ENCODE measurements at places on chromosomes 4 and X.

DNA sequence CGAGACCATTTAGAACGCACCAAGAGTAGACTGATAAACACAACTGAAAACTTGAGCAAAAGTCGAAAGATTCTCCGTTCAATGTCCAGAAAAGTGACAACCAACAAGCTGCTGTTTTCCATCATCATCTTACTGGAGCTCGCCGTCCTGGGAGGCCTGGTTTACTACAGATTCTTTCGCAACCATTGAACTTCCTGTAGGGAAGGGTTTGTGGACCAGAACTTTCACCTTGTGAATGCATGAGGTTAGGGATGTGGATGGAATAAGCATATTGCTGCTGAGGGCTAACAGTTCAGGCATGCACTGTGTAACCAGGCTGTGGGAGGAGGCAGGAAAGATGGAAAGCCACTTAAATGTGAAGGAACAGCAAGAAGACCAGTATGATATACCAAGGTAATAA, 20.9 kb upstream of the ING2 start:
- no peak for DNase-seq

GRCh38 chr4:86315579-86315978, 44.3 kb downstream of the MAPK10 start:
- DNase-seq = no peak

- no peak for DNase-seq
Measured at GRCh38 chrX:39156051-39156450, 354.8 kb downstream of the MID1IP1 start.

DNA sequence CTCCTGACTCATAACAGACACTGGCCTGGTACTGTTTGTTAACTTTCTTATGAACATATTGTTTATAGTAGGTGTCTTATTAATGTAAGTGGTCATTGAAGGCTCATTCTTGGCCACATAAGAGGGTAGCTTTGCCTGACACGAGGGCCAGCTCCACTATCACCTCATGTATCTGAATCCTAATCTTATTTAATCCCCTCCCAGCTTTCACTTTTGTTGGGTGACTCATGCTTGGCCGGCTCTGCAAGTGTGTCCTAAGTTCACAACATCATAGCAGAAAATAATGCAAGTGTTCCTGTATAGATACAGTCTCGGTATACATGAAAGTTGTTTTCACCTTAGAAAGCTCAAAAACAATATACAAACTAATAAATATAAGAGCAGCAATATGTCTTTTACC, 283.8 kb downstream of the IQCM start:
- DNase-seq = no peak

DNA sequence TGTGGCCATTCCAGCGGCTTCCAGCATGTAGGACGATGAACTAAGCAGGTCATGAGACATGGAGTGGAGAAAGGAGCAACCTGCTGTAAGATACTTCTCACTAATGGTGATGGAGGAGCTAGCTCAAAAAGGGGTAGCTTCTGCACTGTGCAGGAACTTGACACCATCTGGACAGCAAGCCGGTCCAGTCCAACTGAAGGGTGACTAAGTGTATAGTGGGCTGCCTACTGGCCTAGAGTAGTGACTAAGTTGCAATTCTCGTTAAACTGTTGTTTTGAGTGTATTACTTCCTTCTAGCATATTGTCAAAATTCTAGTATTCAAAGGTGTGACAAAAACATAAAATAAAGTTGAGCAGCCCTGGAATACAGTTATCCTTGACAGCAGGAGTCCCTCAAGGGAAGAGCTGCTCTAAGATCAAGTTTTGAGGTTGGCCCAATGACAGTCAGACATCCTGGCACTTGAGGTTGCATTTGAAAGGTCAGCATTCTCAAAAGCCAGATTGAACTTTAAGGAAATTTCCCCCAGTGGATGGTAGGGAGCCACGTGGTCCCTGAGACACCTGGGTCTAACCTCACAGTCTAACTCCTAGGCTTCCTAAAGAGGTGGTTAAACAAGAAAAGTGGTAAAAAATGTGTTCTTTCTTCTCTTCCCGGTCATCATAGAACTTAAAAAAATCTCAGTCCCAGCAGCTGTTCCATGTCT, 8.0 kb downstream of the CETN2 start:
- no peak for DNase-seq

DNA sequence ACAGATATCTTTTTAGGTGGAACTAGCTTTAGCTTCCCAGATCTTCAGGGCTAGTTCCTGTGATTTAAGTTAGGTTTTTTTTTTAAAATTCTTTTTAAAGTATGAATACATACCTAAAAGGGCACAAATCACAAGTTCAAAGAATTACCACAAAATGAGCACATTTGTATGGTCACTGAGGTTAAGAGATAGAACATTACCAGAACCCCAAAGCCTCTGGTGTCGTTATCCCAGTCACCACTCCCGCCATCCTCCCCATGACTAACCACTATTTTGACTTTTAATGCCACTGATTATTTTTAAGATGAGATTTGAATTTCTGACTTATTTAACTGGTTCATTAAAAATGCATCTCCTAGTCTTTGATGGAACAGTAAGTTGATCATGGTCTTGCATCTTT, 5.4 kb downstream of the PGK1 start:
- DNase-seq = no peak

DNA sequence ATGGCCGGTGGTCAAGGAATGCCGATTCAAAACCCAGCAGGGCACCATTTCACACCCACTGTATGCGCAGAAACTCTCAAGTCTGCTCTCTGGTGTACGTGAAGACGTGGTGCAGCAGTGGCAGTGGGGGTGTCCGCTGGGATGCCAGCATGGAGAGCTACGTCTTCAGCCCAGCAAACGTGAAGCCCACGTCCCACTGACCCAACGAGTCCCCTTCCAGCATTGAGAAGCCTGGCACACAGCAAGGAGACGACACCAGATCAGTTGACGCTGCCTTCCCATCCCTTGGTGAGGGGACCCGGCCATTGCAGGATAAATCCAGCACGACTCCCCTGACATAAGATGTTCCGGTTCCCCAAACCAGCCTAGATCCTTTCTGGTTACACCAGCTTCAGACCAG, 2.2 kb upstream of the PLXNB3 start:
- DNase-seq = no peak

GRCh38 chr4:141870152-141870551, 233.8 kb downstream of the IL15 start:
- DNase-seq = no peak

- DNase-seq = no peak
Measured at GRCh38 chr4:3035674-3036073, 38.7 kb downstream of the HTT-AS start.

GRCh38 chrX:108438110-108438623, at the start of gene COL4A6:
COL4A6 (minus strand) TSS chrX:108438422; CDS start chrX:108438196, 226 bp downstream.
- DNase-seq = no peak

- DNase-seq = no peak
Measured at GRCh38 chrX:9318213-9318612, 146.6 kb upstream of the TBL1X start.

DNA sequence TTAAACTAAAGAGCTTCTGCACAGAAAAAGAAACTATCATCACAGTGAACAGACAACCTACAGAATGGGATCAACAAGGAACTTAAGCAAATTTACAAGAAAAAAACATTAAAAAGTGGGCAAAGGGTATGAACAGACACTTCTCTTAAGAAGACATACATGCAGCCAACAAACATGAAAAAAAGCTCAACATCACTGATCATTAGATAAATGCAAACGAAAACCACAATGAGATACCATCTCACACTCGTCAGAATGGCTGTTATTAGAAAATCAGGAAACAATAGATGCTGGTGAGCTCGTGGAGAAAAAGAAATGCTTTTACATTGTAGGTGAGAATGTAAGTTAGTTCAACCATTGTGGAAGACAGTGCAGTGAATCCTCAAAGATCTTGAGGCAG, 27.8 kb downstream of the PAPSS1 start:
- no peak for DNase-seq

DNA sequence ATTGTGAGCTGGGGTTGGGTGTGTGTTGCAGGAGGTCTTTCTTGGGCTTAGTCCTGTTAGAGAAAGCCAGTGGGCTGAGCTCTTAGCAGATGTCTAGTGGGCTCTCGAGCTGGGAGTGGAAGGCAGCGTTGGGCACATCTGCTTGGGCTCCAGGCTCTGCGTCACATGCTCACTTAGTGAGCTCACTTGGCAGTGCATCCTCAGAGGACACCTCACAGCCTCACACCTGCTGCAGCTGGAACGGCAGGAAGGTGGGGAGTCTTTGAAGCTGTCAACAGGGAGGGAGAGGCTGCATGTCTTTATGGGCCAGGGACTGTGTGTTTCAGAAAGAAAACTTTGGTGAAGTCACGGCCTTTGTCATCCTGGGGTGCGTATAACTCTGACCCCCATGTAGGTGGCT, 82.2 kb downstream of the PSAPL1 start:
- DNase-seq = no peak

DNA sequence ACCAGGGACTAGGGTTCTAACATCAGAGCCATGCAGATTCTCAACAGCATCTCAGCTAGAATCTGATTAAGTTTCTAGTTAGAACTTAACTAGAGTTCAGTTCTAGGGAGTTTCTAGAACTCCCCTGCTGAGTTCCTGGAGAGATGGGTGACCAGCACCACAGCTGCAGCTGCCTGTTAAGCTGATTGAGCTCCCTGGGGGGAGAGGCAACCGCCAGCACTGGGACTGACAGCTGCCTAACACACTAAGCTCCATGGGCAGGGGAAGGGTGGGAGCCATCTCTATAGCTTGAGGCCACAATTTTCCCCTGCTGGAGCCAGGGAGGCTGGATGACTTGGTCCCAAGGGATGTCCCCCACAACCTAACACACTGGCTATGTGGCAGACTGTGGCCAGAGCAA, 84.2 kb downstream of the CHIC1 start:
- DNase-seq = no peak

DNA sequence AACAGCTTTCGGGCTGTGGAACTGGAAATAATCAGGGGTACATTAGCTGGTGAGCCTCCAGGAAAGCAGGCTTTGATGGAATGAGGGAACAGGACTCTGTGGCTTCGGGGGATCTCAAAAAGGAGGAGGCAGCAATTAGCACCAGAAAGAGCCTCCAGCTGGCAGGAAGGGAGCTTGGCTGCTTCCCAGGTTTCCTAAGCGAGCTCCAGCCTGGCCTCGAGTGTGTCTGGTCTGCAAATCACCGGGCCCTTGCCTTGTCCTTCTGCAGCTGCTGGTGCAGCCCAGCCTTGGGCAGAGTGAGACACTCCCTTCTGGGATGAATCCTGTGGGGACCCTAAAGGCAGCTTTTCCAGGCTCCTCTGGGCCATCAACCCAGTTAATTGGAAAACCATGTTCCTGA, 10.7 kb upstream of the PDHA1 start:
- DNase-seq = no peak

- DNase-seq = no peak
Measured at GRCh38 chrX:155048977-155049619, 21.8 kb downstream of the CMC4 start.

DNA sequence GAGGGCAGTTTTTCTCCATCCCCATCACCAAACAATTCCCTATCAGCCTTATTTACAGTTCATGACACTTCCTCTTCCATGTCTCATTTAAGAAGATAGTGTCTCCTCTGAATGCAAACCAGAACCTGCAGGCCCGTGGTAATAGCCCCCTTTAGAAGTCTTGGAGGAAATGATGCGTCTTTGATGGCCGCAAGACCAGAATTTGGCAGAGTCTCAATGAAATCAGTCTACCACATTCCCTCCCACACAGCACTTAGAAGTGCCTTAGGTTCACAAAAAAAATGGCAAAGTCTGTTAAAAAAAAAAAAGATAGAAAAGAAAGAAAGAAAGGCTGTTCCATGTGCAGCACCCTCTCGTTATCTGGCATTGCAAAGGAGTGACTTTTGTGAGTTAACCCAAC, 2.1 kb upstream of the KDR start:
- DNase-seq = no peak

GRCh38 chrX:9878146-9878820, 88.9 kb upstream of the CLDN34 start:
- no peak for DNase-seq

DNA sequence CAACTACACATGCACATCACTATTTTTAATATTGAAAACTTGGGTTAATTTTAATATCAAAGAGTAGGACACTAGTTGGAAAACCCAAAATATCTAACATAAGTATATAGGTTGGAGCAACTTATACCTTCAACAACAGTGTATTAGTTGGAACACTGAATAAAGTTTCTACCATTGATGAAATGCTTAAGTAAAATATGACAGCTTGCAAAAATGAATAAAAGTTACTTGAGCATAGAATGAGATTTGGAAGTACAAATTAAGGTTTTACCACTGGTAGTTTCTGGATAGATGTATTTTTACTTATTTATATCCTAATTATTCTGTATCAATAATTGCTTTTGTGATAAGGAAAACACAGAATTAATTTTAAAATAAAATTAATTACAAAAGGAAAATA, 1079.6 kb downstream of the ADGRL3 start:
- no peak for DNase-seq

- no peak for DNase-seq
Measured at GRCh38 chrX:94051926-94052325, 377.9 kb downstream of the FAM133A start.

DNA sequence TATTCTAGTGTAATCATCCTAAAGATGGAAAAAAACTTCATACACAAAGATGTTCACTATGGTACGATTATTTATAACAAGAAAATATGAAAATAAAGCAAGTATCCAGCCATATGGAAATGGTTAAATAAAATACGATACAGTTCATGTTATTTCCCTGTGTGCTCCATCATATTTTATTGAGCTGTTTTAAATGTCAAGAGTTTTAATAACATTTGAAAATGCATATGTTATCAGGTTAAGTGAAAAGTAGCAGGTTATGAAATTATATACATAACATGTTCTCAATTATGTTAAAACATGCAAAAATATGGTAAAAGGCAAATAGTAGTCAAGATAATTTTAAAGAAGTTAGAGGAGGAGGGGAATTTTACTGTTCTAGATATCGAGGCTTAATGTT, 192.0 kb downstream of the HNRNPD start:
- DNase-seq = no peak

DNA sequence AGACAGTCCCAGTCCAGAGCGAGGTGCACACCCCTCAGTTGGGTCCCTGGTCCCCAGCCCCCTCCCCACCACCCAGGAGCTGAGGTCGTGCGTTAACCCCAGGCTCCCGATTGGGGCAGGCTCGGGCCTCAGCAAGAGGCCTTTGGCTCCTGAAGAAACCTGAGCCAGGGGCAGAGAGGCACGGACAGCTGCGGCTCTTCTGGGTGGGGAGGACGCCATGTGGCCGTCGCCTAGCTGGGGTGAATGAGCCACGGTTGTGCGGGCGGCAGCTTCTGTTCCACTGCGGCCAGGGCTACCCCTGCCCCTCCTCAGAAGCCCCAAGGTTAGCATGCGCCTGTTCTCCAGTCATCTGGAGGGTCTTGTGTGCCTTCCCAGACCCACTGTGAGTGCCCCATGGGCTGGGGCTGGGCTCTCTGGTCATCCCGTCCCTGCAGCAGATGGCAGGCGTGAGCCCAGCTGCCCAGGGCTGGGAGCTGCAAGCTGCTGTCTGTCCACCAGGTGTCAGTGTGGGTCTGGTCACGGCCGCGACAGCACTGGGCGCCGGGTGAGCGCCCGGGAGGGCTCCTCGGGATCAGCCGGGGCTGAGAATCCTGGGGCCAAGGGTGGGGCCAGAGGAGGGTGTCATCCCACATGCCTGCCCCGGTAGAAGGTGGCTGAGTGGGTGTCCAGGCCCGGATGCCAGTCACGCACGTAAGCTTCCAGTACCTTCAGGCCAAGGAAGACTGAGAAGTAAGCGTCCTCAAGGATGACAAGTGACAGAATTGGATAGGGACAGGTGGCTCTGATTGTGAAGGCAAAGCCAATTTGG, 21.9 kb downstream of the ATP2B3 start:
- peak; percentile 21 for DNase-seq
